ENCODE measurements at places on chromosomes 7 and 10.

GRCh38 chr7:149310113-149310836, 48.3 kb downstream of the ZNF783 start:
- peak; percentile 94 for ATAC-seq

DNA sequence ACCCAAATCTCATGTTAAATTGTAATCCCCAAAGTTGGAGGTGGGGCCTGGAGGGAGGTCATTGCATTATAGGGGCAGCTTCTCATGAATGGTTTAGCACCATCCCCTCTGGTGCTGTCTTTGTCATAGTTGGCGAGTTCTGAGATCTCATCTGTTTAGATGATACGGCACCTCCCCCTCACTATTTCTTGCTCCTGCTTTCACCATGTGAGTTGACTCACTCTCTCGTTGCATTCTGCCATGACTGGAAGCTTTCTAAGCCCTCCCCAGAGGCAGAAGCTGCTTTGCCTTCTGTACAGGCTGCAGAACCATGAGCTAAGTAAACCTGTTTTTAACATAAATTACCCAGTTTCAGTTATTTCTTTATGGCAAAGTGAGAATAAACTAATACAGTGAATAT, 18.9 kb upstream of the ZNF138 start:
- ATAC-seq, result no peak

- peak; percentile 25 for ATAC-seq
These were observed 144.5 kb downstream of the NEURL1 start for GRCh38 chr10:103637927-103638557.

DNA sequence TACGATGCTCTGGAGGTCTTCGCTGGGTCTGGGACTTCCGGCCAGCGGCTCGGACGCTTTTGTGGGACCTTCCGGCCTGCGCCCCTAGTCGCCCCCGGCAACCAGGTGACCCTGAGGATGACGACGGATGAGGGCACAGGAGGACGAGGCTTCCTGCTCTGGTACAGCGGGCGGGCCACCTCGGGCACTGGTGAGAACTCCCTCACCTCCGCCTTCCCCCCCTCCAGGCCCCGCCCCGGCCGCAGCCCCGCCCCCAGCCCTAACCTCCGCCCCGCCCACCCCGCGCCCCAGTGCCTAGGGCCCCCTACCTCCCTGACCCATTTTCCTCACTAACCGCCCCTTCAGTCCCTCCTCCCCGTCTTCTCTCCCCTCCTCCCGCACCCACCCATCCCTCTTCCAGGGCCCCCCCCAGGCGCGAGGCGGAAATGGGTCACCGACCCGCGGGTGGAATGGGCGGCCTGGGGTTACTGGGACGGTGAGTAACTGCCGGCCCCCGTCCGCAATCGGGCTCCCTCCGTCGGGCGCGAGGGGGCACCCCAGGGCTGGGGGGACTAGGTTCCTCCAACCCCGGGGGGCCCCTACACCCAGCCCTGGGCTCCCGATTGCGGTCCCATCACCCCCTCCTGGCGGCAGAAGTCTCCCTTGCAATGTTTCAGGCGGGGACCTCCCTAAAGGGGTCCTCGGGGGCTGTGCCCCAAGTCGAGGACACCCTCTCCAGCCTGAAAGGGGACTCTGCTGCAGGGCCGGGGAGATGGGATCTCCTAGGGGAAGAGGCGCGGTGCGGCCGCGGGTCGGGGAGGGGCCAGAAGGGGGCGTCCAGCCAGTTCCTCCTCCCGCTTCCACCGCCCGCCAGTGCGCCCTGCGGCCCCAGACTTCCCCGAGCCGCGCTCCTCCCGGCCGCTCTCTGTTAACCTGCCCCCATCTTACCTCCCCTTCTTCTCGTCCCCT, 2.1 kb downstream of the PCOLCE start:
- ATAC-seq, result peak; percentile 77

GRCh38 chr7:127845522-127846214, 185.6 kb downstream of the LRRC4 start:
- ATAC-seq, result no peak

Data from motor neuron (in vitro differentiated cells).